ENCODE measurements at places on chromosomes 7 and 10. TPM values are rescaled to one million over a fixed set of nuclear protein-coding genes. Genes with fewer than 3 reads are reported as not detected.

DNA sequence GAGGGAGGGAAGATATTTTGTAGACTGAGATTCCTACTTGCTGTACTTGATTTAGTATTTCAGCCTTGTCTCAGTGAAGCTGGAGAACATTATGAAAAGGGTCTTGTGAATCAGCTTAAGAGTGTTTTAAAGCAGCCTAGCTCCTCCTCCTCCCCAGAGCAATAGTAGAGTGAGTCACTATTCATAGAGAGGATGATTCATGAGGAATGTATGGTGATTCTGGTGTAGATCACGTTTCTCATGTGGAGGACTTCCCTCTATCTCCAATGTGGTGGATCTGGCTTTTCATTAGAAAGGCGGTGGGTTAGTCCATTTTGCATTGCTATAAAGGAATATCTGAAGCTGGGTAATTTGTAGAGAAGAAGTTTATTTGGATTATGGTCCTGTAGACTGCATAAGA is 340.1 kb upstream of the CHRM2 start:
- H3K27me3 ChIP-seq = no peaks in the 10 kb centered on the region
- H3K4me1 ChIP-seq = no peaks in the 10 kb centered on the region
- H3K36me3 ChIP-seq = no peaks in the 10 kb centered on the region
- DNase-seq = no peak

GRCh38 chr7:111159426-111159825 is 68.5 kb downstream of the LRRN3 start:
- no peaks in the 10 kb centered on the region for H3K36me3 ChIP-seq
- H3K4me3 ChIP-seq = no peak overlapping the region
- no peak for DNase-seq
- no peaks in the 10 kb centered on the region for H3K4me1 ChIP-seq

DNA sequence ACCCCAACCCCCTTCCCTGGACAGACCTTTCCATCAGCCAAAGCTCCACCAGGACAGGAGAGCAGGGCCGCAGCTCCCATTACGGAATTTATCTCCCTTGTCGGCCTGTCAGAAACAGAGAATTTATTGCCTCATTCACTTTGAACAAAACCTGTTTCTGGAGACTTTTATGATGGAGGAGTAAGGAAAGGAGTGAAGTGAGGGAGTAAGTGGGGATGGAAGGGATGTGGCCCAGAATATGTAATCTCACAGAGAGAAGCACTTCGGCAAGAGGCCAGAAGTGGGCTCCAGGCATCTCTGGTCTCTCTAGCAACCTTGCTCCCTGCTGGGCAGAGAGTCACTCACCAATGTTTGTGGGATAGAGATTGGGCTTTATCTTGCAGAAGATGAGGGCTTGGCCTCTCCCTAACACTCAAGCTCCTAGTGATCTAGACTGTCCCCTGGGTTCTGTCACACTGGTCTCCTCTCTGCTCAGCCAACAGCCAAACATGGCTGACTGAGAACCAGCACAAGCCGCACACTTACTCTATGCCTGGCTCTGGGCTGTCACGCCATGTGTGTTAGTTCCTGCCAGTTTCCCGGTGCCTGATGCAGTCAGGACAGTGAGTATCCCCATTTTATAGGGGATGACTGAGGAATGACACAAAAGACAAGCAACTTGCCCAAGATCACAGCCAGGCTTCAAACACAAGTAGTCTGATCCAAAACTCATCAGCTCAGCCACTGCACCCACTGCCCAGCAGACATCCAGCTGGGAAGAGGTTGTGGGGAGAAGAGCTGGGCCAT is 149.4 kb upstream of the ZMIZ1 start:
- no peaks in the 10 kb centered on the region for H3K27me3 ChIP-seq
- H3K4me3 ChIP-seq = no peak overlapping the region
- H3K4me1 ChIP-seq = peaks cover 7% of the 10 kb centered on the region
- H3K36me3 ChIP-seq = no peaks in the 10 kb centered on the region
- no peak for DNase-seq

GRCh38 chr10:52782554-52782953 is 10.0 kb upstream of the MBL2 start:
- H3K36me3 ChIP-seq = no peaks in the 10 kb centered on the region
- DNase-seq = no peak
- no peaks in the 10 kb centered on the region for H3K4me1 ChIP-seq
- no peak overlapping the region for H3K4me3 ChIP-seq
- H3K27ac ChIP-seq = no peak overlapping the region

- H3K36me3 ChIP-seq = no peaks in the 10 kb centered on the region
- H3K4me3 ChIP-seq = no peak overlapping the region
- H3K27ac ChIP-seq = peak overlapping the region; percentile 70
- H3K27me3 ChIP-seq = no peaks in the 10 kb centered on the region
- H3K4me1 ChIP-seq = peaks cover 21% of the 10 kb centered on the region
Measured at GRCh38 chr10:31004611-31005193, 27.0 kb downstream of the ZNF438 start.

DNA sequence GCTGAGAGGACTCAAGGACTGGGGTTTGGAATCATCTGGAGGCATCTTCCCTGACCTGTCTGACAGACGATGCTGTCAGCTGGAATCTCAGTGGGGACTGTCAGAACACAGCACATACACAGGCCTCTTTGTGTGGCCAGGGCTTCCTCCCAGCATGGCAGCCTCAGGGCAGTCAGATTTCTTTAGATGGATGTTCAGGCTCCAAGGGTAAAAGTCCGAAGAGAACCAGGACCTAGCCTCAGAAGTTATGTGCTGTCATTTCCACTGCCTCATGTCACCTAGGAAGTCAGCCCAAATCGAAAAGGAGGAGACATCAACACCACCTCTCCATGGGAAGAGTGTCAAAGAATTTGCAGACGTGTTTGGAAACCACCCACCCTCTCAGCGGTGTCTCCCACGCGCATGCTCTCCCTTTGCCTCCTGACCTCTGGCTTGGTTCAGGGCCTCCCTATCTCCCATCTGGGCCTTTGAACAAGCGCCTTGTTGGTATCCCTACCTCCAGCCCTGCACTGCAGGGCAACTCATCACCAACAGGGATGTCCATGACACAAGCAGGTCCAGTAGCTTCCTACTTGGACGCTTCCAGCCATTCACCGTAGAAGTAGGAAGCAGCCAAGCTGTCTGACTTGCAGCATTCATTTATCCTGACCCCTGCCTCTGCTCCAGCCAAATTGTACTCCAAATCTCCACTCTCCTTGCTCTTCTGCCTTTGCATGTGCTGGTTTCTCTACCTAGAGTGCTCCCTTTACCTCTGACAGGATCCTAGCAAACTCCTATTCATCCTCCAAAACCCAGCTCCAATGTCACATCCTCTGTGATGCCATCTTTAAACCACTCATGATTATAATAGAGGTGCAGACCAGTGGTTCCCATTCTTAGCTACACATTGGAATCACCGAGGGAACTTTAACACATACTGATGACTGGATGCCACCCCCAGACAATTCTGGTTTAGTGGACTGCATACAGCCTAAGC is 121.6 kb downstream of the OAT start:
- no peak overlapping the region for H3K27ac ChIP-seq
- H3K36me3 ChIP-seq = no peaks in the 10 kb centered on the region
- no peak overlapping the region for H3K4me3 ChIP-seq
- H3K4me1 ChIP-seq = no peaks in the 10 kb centered on the region
- DNase-seq = no peak
- H3K27me3 ChIP-seq = no peaks in the 10 kb centered on the region

DNA sequence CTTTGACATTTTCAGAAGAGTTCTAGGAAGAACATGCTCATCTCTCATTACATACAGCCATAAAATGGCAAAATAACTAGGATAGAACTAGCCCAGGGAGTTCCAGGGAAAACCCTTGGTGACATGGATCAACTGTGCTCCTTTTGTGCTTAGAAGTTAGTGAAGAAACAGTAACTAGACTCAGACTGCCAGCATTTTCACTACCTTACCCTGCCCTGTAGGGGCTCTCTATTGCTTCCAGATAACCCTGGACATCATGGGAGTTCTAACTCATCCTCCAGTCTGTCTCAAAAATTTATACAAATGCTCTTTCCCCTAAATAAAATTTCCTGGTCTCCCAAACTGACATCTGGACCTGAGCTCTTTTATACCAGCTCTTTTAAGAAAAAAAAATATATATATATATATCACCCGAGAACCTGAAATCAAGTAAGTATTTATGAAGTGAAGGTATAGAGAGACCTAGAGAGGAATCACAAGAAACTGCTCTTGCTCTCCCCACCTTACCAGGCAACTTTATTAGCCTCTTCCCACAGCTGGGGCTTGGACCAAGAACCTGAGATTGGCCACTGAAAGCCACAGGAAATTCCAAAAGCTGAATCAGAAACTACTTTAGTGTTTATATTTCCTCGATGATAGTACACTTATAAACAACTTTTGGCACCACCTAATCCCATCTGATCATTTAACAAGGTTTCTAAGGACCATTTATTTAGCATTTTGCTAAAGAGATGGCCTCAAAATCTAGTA is 101.4 kb downstream of the RELN start:
- no peak overlapping the region for H3K27ac ChIP-seq
- no peaks in the 10 kb centered on the region for H3K36me3 ChIP-seq
- no peaks in the 10 kb centered on the region for H3K4me1 ChIP-seq
- H3K4me3 ChIP-seq = no peak overlapping the region
- DNase-seq = no peak

DNA sequence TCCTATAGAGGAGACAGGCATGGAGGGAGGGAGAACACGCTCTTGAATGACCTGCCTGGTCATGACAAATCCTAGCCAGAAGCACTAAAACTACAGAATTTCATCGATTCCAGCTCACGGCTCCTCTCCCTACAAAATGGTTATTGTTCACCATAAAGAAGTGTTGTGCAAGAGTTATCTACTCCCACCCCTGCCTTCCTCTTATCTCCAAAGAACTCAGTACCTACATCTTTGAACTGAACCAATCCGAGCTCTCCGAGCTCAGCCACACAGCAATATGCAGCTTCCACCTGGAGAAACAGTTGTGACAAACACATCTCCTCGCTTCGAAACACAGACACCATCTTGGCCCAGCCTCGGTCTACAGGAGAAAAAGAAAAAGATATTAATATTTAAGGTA is 26.9 kb upstream of the TMEM213 start:
- DNase-seq = no peak
- no peak overlapping the region for H3K4me3 ChIP-seq
- no peaks in the 10 kb centered on the region for H3K4me1 ChIP-seq
- H3K27me3 ChIP-seq = no peaks in the 10 kb centered on the region
- H3K27ac ChIP-seq = no peak overlapping the region

DNA sequence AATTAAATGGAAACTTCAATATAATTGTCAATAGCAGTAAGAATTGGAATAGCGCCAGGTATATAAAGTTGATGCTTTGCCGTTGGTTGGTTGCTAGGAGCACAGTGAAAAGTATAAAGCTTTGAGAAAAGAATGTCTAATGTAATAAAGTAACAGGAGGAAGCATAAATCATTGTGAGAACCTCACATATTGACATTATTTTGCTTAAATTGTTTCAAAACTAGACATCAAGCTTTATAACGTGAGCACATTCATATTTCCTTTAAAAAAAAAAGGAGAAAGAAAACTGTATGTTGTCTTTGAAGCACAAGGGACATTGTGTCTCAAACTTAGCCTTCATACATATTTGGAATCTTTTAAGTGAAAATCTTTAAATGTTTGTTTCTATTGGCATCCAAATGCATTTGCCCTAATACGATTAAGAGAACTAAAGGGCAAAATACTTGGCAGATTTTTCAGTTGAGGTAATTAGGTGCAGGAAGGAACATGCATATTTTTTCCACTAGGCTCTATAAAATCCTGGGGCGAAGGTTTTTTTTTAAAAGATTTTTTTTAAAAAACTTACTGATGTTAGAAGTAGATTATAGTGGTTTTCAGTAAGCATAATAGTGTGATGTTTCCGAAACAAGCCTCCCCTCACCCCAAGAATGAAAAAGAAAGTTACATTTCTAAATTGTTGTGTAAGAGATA is 92.4 kb downstream of the ARID5B start:
- H3K27me3 ChIP-seq = no peaks in the 10 kb centered on the region
- peaks cover 17% of the 10 kb centered on the region for H3K4me1 ChIP-seq
- H3K27ac ChIP-seq = no peak overlapping the region
- H3K36me3 ChIP-seq = no peaks in the 10 kb centered on the region
- no peak overlapping the region for H3K4me3 ChIP-seq

DNA sequence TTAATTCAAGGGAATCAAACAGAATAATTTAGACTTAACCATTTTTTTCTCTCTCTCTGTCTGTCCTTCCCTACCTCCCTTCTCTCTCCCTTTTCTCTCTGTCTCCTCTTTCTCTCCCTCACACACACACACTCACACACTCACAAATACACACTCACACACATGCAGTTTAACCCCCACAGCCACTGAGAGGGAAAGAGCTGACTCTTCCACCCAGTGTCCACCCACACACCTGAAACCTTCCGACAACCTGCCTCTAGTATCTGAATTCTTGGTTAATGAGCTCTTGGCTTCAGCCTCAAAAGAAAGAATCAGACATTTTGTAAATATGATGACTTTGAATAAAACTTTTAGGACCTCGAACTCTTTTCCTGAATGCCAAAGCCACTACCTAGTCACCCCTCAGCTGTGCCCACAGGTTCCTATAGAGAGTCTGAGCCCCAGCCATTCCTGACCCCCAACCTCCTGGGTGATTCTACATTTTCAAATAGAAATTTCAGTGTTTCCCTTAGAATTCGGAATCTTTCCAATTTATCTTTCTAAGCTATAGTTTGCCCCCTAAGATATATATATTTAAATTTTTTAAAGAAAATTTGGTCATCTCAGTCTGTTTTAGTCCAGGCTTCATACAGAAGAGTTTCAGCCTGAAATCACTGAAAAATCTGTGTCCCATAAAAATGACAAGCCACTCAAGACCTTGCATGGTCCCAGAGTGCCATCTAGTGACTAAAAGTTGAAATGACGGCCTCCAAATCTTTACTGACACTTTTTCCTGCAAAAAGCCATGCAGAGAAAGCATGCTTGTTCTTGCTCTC is 202.8 kb downstream of the IPMK start:
- H3K27me3 ChIP-seq = no peaks in the 10 kb centered on the region
- no peaks in the 10 kb centered on the region for H3K36me3 ChIP-seq
- H3K4me1 ChIP-seq = no peaks in the 10 kb centered on the region

- DNase-seq = peak; percentile 65
- no peaks in the 10 kb centered on the region for H3K36me3 ChIP-seq
- H3K27ac ChIP-seq = no peak overlapping the region
- H3K4me1 ChIP-seq = peaks cover under 1% of the 10 kb centered on the region
Measured at GRCh38 chr10:72688208-72688651, 3.7 kb upstream of the MCU start.

GRCh38 chr10:62610649-62611229 is 193.8 kb upstream of the ADO start:
- no peaks in the 10 kb centered on the region for H3K27me3 ChIP-seq
- no peak overlapping the region for H3K4me3 ChIP-seq
- H3K36me3 ChIP-seq = no peaks in the 10 kb centered on the region

DNA sequence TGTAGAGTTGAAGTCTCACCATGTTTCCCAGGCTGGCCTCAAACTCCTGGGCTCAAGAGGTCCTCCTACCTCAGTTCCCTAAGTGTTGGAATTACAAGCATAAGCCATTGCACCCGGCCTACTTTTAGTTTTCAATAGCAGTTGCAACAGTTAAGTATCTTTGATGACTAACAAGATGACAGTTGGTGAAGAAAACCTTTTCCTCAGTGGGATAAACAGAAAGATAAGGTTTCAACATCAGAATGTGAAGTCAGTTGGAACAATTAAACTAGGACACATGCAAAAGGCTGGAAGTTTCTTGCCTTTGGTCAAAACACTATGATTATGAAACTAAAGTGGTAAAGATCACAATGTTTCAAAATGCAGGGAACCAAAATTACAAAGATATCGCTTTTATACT is 169.2 kb downstream of the ZNF438 start:
- no peaks in the 10 kb centered on the region for H3K27me3 ChIP-seq
- DNase-seq = peak; percentile 50
- no peaks in the 10 kb centered on the region for H3K36me3 ChIP-seq
- H3K27ac ChIP-seq = no peak overlapping the region
- peaks cover 34% of the 10 kb centered on the region for H3K4me1 ChIP-seq

C10orf67 gene
- total RNA-seq = 2.3 TPM

CALY gene
- not detected for total RNA-seq

PARP12 gene
- 56.8 TPM for total RNA-seq

ENTPD1 gene
- 46.6 TPM for total RNA-seq

SRGN gene
- total RNA-seq = 293 TPM
